ENCODE measurements at places on chromosomes 3 and 15. TPM values are rescaled to one million over a fixed set of nuclear protein-coding genes. Genes with fewer than 3 reads are reported as not detected.

Gene SERPINI1
- 0.40 TPM for total RNA-seq

Gene PDZRN3
- 0.33 TPM for total RNA-seq

Gene CACNA2D3
- total RNA-seq = not detected

Gene SLC12A8
- total RNA-seq = 8.5 TPM

Gene C3orf22
- not detected for total RNA-seq

Gene RAB6B
- total RNA-seq = 0.37 TPM

Gene CCR5
- total RNA-seq = 0.22 TPM
